ENCODE measurements at places on chromosomes 1 and 21. TPM values are rescaled to one million over a fixed set of nuclear protein-coding genes. Genes with fewer than 3 reads are reported as not detected.

- DNase-seq, result no peak
Measured at GRCh38 chr1:235597867-235598553, 51.6 kb downstream of the GNG4 start.

GRCh38 chr1:18875796-18876128, 16.3 kb upstream of the TAS1R2 start:
- no peak for DNase-seq

DNA sequence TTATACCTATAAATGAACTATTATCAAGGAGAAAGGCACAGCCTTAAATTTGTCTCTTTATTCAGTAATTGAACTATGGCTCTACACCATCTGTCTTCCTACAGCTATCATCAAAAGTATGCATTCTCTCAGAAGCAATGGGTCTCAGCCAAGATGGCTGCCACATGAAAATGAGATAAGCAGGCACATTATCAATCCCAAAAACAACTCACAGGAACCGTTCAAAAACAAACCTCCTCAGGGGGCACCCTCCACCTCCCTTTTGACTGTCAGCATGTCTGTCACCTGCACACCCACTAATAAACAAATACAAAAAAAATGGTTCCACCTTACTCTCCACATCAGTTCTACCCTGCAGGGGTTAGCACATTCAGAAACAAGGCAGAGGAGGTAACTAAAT, 23.6 kb downstream of the KIAA0319L start:
- no peak for DNase-seq

Gene TMEM183A
- 78.4 TPM for total RNA-seq

Gene SAMSN1
- total RNA-seq, result 125 TPM

Gene C8B
- total RNA-seq, result not detected
